ENCODE measurements at places on chromosomes 2 and 18.
A peak's percentile ranks its signal among the peaks of the same experiment; 100 is the strongest.

- peak; percentile 17 for DNase-seq
Observed at GRCh38 chr2:179049546-179050311, at the start of gene CCDC141. Gene CCDC141, minus strand, starts transcription at chr2:179050137. Its CDS starts 196 bp downstream, at chr2:179049941.

DNA sequence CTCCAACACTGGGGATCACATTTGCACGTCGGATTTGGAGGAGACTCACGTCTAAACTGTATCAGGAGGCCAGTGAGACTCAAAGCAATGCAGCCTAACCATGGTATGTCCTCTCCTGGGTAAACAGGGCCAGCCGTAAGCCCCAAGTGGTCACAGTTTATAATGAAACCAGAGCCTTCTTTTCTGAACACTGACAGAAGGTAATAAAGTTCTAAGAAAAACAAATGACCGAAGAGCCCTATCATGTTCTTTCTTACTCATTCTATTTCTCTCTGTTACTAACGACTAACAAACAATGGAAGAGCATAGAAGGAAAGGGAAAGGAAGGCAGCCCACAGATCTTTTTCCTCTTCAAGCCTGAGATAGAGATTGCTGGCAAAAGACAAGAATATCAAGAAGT lies 796.8 kb upstream of the SOX11 start:
- no peak for DNase-seq

DNA sequence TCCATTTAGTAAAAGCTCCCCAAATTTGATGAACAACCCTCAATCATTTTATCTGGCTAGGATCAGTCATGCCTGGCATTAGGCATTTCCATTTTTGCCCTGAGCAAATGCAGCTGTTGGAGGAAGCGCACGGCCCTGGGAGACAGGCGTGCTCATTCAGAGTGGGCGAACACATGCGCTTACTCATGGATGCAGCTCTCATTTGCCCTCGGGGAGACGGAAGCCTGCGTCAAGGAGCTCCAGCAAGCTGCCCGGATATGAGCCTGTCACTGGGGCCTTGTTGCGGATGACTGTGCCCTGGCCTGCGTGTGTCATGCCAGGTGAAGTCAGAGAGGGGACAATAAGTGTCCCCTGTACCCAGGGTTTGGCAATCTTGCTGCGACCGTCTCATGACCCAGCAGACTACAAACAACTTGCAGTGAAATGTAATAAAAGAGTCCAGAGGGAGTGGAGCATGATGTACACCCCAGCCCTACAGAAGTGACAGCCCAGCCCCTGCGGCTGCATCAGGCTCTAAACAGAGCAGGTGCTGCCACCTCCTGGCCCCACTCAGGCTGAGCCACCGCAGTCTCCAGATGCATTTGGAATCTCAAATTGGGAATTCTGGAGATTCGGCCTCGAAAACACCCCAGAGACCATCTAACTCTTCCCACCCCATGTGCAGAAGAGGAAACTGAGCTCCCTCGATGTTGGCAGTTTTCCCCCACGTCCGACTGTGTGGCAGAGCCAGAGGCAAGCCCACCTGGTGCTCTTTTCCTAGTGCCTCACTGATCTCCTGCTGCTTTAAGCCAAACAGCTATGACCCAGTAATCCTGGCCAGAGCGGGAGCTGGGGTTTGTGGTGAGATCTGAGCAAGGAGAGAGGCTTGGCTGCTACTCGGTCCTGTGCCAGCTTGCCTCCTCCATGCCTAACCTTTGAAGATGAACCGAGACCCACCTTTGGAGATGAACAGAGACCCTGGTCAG lies 105.0 kb upstream of the ALK start:
- DNase-seq, result peak; percentile 14

DNA sequence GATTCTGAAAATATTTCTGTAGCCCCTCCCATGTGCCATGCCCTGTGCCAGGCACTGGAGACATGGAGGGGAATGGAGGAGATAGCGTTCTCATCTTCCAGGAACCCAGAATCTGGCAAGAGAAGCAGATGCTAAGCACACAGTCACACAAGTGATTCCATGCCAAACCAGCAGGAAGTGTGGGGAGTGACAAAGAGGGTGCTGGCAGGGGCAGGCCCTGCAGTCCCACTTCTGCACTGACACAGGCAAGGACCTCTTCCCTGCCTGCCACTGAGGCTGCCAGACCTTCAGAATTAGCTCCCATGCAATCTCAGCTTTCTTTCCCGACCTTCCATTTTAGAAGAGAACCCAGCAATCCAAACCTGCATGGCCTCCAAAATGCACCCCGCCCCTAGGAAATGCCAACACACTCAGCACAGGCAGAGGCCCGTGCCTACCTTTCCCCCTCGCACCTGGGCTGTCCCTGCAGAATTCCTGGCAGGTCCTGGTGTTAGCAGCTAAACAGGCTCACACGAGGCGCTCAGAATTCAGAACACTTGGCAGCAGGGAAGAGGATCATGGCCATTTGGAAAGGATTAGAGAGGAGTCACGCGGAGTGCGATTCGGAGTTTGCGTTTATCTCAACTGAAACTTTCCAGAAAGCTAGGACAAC lies 155.3 kb downstream of the MSH2 start:
- DNase-seq, result no peak

Data from activated CD4-positive, alpha-beta memory T cell treated with anti-CD3 and anti-CD28 coated beads for 36 hours (primary cell).